NCI-H187 (cell line): ENCODE measurements at places on chromosomes 6 and 20.
A peak's percentile ranks its signal among the peaks of the same experiment; 100 is the strongest.

GRCh38 chr20:19275038-19275629, 62.7 kb downstream of the SLC24A3 start:
- DNase-seq, result no peak

DNA sequence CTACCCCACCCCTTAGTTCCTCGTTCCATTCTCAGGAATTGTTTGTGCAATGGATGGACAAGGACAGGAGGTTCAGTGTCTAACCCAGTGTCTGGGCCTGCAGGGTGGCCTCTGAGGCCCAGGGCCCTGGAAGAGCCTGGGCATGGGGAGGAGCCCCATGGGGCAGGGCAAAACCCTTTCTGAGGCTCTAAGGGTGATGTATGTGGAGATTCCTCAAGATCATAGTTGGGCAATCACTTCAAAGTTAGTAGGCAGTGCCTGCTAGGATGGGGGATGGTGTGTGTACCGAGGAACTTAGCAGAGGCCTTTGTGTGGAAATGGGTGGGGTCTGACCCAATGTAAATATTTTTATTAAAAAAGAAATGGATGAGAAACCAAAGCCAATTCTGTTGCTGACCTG, 6.7 kb upstream of the C2 start:
- no peak for DNase-seq

- DNase-seq, result no peak
Observed at GRCh38 chr6:91761621-91762020, 1174.7 kb upstream of the MAP3K7 start.

DNA sequence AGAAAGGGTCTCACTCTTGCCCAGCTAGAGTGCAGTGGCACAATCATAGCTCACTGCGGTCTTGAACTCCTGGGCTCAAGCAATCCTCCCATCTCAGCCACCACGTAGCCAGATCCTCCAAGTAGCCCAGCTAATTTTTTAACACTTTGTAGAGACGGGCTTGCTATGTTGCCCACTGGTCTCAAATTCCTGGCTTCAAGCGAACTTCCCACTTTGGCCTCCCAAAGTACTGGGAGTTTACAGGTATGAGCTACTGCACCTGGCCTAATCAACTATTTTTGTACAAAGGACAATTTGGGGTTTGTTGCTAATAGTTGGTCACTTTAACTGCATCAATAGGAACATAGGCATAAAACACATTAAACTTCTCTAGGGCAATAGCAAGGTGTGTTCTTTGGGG, 29.9 kb upstream of the SYNCRIP start:
- no peak for DNase-seq

- DNase-seq, result no peak
Observed at GRCh38 chr6:68252632-68253031, 382.4 kb upstream of the ADGRB3 start.

DNA sequence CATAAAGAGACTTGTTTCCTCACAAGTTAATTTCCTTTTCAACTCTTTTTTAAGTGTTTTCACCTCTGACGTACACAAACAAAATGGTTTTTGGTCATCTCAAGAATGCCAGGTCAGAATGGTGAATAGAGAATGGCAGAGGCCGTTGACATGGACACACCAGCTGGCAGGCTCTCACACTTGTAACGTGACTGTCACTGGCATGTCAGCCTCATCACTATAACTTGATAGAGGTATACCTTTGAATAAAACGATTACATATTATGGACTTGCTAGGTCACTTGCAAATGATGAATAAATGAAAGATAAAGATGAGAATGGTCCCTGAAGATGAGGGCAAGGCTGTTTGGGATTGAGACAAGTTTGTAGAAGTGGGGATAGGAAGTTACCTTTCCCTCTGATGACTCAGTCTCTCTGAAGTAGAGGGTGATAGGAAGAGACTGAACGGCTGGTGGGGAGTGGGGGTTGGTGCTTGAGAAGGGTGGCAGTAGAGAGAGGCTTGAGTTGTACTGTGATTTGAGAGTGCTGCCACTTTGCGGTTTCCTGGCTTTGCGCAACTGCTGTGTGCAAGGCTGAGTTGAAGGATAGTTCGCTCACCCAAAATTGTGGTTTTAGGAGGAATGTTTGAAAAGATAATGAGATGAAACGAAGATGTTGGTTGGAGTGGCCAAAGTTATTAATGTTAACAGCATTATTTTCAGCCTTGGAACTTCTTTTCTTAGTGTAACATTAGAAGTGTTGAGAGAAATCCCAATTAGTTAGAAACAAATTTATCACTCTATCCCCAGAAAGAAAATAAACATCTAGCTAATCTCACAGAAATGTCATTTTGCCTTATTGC, 30.3 kb downstream of the TBPL1 start:
- peak; percentile 30 for DNase-seq

DNA sequence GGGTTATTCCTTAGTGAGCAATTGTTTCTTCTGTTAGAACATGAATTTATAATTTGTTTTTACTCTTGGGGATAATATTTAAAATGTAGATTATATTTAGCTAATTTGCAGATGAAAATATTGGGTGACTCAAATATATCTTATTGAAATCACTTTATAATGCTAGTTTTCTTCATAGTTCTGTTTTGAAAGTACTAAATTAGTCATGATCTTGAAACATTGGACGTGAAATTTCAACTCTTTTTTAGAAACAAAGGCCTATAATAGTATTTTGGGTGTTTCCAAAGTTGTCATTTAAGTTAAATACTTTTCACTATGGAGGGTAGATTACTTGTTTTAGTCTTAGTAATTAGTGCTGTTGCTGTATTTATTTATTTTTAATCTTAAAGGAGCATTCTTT, 250.9 kb downstream of the UTRN start:
- DNase-seq, result no peak

- no peak for DNase-seq
Observed at GRCh38 chr6:105211831-105212230, 32.0 kb upstream of the POPDC3 start.

DNA sequence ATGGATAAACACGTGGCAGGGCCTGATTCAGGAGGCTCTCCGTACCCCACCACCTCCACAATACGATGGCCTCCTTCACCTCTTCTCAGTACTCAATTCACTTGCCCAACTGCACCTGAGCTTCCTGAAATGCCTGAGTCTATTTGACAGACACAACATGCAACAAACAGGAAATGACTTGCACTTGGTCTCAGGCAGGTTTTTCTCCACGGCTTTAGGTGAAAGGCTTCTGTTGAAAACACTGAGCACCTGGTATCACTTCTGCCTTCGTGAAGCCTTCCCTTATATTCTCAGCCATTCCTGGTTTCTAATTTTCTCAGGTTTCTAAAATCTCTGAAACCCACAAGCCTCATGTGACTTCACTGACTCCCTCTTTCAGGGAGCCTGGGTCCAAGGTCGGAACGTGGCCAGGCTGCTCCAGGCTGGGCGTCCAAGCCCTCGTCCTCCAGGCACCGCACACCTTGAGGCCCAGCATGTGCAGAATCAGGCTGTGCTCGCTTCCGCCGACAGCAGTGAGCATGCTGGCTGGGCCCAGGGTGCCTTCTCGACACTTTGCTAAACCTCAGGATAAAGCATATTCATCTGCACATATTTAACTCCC, 34.7 kb downstream of the TAF4 start:
- no peak for DNase-seq

DNA sequence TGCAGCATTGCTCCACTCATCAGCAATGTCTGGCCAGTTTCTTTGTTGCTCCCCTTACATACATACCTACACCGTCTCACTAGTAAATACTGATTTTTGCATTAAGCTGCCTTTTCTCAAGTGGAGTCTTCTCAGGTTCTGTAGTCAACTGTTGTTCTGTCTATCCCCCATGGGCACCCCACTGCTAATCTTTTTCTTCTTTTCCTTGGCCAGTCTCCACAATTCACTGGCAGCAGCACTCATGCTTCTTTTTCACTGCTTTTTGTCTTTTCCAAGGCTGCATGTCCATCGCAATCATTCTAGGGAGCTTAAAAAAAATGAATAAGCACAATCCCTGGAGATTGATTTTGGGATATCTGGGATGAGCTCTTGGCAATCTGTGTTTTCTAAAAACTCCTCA, 10.3 kb upstream of the ERVFRD-1 start:
- no peak for DNase-seq

- no peak for DNase-seq
Observed at GRCh38 chr6:17193106-17193775, 87.9 kb upstream of the RBM24 start.

- no peak for DNase-seq
Observed at GRCh38 chr20:21352703-21353102, 44.6 kb downstream of the NKX2-4 start.

GRCh38 chr6:7938562-7939183, 28.1 kb upstream of the TXNDC5 start:
- DNase-seq, result no peak

GRCh38 chr6:88825856-88826255, 137.6 kb downstream of the RNGTT start:
- DNase-seq, result no peak

DNA sequence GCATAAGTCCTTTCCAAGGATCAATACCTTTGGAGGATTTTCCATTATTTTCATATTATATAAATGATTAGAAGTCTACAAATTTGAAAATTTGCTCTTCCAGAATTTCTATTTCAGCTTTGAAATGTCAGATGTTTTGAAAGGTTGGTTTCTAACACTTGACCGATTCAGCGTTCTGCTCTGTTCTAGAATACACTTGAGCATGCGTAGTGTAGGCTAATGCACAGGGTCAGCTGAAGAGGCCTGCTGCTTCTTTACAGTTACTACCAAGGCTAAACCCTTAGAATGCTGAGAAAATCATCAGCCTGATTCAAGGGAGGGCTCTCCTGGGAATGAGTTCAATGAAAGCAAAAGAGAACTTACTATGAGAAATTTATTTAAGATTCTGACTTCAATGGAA, 177.6 kb downstream of the RNF144B start:
- DNase-seq, result no peak

- DNase-seq, result no peak
Observed at GRCh38 chr20:40390654-40391053, 298.4 kb downstream of the MAFB start.

- no peak for DNase-seq
Observed at GRCh38 chr20:58645412-58645968, 5.6 kb upstream of the STX16 start.

GRCh38 chr6:87993356-87993755, 54.3 kb upstream of the SPACA1 start:
- no peak for DNase-seq

- DNase-seq, result no peak
Observed at GRCh38 chr6:32113386-32114352, 4.5 kb upstream of the TNXB start.

DNA sequence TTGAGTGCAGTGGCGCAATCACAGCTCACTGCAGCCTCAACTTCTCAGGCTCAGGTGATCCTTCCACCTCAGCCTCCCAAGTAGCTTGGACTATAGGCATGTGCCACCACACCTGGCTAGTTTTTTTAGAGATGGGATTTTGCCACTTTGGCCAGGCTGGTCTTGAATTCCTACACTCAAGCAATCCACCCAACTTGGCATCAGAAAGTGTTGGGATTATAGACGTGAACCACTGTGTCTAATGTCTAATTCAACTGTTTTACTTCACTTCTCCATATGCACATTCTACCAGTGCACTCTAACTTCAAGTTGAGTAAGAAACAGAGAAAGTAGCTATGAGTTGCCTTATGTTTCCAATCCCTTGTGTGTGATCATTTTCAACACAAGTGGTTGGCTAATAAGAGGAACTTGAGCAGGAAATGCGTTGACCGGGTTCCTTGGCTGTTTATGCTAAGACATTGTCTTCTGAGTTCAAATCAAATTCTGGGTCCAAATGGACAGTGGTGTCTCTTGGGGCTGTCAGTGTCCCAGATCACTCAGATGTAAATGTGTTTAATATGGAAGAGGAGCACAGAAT, 23.9 kb downstream of the ZNF337 start:
- DNase-seq, result no peak

DNA sequence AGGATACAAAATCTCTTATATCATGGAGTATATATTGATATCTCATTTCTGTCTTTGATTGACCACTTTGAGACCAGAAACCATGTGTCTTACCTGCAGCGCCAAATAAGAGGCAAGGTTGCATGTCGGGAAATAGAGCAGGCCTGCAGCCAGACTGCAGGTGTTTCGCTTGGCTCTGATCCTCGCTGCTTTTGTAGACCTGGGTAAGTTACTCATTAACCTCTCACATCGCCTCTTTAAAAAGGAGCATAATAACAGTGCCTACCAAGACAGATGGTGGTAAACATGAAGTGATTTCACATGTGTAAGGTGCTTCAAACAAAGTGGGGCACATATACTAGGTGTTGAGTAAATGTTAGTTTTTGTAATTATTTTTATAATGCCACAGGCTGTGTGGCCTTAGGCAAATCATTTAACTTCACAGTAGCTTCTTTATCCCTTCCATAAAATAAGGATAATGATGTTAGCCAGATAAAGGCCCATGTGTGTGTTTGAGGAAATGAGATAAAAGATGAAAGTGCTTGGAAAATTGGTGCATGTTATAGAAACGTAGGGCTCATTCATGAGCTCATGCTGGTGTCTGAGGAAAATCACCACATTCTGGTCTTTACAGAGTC, 248.8 kb upstream of the MAP3K7 start:
- DNase-seq, result no peak

DNA sequence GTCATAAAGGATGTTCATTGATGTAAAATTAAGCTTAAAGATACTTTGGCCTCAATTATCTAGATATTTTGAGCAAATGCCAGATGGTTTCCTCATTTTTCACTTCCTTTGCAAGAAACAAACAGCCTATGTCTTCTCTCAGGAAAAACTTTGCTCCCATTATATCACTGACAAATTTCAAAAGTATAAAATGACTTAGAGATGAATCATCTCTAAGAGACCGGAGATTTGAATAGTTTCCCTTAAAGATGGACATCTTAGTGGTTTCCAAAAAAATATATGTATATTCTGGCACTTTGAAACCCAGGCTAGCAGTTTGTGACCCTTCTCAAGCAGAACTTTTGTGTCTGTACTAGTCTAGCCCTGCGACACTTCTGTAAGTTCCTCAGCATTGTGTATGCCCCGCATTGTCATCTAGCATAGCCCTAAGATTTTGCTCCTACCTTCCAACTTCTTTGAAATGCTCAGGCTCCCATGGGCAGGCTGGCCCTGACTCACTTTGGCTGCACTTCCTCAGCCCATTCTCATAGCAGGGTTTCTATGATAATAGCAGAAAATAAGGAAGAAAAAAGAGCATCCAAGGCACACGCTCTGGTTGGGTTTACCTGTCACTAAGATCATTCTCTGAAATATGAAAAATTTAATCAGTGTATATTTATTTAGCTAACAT, 25.7 kb upstream of the POU3F2 start:
- DNase-seq, result no peak

DNA sequence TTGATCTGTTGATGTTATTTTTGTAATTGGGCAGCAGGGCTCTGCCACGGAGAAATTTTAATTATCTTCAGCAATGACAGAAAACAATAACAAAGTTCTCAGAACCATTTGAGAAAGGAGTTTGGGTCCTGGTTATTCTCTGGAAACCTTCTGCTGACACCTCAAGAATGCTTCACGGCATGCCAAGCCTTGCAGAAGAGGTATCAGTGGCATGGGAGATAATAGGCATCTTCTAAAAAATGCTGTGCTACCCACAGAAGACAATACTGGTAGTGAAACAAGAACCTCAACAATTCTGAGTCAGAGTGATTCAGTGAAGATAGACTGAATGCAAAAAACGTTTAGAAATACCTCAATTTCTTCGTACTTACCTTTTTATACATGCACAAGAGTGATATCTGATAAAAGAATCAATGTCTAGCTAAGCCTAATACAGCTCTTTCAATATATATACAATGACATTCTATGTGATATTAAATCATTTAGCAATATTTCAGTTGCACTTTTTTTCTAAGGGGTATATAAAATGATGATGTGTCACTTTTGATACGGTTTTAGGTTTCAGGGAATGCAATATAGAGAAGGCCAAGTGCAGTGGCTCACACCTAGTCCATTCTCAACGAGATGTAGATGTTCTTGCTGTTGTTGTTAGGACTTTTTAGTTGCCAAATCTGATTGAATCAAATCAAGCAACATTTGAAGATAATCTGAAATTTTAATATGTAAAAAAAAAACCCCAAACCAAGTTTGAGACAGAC, 110.4 kb upstream of the COL21A1 start:
- no peak for DNase-seq
